ENCODE measurements at places on chromosomes 3 and 15. TPM values are rescaled to one million over a fixed set of nuclear protein-coding genes. Genes with fewer than 3 reads are reported as not detected.

DNA sequence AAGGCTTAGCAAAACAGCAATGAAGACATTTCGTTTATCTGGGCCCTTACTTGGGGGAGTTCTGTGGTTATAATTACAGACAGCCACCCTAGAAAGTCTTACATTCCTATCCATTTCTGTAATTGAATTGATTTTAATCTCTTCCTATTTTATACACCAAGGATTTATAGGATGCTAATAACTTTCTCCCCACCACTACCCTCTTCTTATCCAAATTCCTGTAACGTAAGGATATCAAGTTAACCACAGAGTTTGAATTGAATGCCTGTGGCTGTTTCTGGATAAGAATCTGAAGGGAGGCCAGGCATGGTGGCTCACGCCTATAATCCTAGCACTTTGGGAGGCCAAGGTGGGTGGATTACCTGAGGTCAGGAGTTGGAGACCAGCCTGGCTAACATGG, 78.6 kb downstream of the MLH1 start:
- DNase-seq: no peak

DNA sequence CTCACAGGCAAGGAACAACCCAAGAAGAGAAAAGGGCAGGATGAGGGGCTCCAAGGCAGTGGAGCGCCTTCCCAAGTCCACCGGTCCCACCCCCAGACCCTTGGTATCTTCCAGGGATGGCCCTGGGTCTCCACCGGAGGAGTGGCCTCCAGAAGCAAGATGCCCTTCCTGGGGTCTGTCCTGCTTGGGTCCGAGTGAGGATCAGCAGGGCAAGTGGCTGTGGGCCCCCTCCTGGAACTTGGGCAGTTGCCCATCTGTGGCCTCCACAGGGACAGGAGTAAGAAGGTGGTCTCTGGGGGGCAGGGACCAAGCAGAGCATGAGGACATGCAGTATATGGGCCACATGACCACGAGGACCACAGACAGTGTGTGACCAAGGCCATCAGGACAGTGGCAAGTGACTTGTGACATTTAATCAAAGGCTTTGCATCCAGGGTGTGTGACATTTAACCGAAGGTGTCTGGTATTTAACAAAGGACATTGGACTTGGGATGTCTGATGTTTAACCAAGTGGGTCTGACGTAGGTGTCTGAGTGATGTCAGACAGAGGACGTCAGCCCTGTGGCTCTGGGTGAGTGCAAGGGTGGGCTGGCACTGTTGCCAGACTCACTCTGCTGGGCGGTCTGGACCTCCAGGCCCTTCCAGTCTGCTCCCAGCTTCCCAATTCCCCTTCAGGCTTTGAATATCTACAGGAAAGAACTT, 34.7 kb downstream of the SCN5A start:
- no peak for DNase-seq

DNA sequence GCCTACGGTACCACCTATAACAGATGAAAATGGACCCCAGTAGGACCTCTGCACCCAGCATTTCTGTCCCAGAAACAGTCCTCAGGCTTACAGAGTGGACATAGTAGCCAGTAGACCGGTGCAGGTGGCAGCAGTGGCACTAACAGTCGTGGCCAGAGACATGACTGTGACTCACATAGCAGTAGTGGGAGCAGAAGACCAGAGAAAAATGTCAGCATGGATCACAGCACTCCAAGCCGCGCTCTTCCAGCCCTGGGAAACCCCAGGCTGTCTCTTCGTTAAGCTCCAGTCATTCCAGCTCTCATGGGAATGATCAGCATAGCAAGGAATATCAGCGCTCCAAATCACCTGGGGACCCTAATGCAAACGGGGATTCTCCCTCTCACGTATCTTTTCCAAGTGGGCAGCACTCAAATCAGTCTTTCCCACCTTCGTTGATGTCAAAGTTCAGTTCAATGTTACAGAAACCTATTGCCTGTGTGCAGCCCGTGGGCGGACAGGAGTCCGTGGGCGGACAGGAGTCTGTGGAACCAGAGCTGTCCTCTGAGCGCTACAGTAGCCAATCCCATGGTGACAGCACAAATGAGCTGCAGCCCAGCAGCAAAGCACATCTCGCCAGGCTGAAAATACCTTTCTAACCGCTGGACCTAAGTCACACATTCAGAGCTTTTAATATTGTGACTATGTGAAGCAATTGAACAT, 10.5 kb downstream of the BFSP2 start:
- DNase-seq: no peak

DNA sequence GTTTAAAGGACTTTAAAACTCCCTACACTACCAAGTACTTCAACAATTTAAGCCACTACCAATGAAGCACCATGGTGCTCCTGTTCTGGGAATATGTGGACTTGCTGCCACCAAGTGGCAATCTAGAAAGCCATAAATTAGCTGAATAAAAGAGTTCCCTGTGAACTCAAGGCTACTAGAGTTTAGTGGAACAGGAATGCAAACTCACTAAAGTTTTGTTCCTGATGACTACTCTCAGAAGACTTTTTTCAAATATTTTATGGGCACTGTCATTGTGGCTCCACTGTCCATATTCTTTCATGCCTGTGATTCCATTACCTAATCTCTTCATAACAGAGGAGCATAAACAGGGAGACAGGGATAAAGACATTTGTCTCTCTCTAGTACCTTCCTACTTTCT, 63.9 kb downstream of the TMCC1 start:
- no peak for DNase-seq

DNA sequence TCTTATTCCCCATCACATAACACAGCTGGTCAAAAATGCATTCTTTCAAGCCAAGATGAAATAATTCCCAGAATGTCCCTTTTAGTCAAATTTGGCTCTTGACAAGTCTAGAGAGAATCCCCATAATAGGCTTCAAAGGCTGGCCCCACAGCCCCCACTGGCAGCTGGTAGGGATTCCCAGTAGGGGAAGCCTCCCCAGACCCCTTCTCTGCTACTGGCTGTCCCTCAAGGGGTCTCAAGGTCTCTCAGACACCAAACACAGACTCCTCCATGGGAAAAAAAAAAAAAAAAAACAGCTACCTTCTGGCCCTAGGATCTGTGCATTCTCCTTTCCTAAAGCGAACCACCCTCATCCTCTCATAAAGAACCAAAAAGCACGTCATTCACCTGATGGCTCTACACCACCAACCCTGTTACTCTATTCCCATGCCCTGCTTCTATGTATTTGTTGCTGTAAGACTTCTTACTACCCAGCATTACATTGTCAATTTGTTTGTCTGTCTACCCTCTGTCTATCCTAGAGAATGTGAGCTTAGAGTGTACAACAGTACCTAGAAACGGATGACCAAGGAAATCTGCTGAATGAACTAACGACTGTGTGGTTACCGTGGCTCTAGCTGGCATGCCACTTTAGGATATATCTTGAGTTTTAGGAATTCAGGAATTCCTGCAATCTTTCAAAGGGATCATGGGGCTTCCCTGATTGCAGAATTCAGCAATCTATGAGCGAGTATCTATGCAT, 164.1 kb upstream of the NSMCE3 start:
- DNase-seq: no peak

DNA sequence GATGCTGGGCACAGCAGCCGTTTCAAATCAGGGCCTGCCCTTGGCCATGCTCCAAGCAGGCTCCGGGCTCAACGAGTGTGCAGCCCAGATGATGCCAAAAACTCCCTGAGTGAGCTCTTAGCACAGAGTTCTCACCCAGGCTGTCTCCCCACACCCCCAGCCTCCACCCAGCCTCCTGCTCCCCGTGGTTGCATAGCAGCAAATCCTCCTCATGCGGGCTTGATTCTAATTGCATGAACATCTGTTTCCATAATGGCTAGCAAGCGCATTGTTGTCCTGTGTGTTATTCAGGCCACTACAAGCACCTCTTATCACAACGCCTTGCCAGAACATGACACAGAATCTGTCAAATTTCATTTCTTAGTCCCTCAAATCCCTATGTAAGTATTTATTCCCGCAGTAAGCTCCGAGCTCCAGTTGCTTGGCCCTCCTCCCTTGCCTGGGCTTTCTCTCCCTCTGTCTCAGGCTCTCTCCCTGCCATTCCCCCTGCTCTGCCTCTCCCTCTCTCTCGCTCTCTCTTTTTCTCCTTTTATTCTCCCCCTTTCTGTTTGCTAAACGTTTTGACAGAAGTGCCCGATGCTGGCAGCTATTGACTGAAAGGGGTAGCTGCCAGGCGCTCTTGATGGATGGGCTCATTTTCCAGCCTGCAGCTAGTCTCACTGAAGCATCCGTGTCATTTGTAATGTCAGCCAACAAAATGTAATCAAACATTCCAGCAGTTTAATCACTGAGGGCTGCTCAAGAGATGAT, 306.5 kb downstream of the IL20RB start:
- no peak for DNase-seq

DNA sequence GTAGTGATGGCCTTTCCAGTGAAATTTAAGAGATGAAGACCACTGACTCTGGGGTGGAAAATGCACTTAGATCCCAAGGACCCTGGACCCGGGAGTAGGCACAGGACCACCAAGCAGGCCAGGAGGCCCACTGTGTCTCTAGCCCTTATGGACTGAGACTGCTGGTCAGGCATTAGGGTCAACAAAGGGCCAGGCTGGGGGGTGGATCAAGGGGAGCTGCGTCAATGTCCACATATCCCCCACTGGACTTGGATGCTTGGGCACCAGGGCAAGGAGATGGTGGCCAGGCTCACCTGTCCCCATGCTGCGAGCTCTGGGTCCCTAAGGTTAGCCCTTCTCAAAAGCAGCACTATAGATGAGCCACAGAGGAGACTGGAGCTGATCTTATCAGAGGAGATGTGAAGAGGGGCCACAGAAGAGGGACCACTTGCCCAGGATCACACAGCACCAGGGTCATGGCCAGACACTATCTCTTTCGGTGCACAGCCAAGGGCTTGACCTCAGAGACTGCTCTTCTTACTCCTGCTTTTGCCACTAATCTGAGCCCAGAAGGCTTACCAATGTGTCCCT, 14.7 kb downstream of the RAB6B start:
- DNase-seq: no peak

DNA sequence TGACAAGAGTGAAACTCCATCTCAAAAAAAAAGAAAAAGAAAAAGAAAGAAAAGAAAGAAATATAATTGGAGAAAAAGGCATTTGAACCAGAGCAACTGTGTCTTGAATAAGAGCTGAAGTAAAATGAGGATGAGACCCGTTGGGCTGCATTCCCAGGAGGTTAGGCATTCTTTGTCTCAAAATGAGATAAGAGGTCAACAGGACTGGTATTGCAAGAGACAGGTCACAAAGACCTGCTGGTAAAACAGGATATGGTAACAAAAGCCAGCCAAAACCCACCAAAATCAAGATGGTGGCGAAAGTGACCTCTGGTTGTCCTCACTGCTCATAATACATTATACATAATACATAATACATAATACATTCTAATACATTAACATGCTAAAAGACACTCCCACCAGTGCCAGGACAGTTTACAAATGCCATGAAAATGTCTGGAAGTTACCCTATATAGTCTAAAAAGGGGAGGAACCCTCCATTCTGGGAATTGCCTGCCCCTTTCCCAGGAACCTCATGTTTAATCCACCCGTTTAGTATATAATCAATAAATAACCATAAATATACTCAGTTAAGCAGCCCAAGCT, 8.6 kb upstream of the TIPIN start:
- DNase-seq: no peak

DNA sequence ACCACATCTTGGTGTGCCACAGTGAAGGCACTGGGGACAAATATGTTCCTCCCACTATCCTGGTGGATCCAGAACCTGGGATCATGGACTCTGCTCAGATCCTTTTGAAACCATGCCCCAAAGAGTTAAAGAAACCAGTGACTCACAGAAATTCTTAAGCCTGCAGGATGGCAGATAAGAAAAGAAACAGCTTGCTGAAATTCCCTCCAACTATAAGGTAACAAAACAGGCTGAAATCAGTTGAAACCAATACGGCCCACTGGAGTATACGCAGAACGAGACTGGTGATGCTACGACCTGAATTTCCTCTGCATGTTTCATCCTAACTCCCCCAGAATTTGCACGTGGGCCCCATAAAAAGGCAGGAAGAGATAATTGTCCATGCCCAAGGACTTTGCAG, 209.6 kb downstream of the TJP1 start:
- DNase-seq: no peak

DNA sequence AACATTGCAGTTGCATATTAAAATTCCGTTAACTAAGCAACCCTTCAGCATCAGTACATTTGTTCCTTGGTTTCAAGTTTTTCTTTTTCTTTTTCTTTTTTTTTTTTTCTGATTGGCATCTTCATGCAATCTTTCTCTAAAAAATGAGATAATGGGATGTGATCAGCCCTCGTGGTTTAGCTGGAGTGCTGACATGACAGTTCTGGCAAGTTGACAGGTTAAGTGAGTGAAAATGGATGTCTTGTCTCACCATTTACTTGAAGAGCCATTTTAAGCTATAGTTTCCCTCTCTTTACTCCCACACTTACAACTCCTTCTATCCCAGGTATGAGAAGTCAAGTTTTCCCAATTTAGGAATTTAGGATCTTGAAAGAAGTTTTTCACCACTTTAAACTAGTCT, 495.2 kb downstream of the ROBO2 start:
- DNase-seq: no peak

DNA sequence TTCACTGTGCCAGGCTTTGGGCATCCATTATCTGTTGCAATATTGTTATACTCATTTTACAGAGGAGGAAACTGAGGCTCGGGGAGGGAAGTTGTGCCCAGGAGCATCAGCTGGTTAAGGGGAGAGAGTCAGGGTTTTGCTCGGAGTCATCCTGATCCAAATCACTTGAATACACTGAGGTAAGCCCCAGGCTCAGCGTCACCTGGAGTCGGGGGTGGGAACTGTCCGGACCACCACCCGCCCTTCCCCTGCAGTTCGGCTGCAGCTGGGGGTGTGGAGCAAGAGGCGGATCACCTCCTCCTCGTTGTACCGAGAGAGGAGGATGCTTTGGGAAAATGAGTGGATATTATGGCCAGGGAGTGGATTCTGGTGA, 646 bp downstream of the HRH1 start:
- DNase-seq: no peak

DNA sequence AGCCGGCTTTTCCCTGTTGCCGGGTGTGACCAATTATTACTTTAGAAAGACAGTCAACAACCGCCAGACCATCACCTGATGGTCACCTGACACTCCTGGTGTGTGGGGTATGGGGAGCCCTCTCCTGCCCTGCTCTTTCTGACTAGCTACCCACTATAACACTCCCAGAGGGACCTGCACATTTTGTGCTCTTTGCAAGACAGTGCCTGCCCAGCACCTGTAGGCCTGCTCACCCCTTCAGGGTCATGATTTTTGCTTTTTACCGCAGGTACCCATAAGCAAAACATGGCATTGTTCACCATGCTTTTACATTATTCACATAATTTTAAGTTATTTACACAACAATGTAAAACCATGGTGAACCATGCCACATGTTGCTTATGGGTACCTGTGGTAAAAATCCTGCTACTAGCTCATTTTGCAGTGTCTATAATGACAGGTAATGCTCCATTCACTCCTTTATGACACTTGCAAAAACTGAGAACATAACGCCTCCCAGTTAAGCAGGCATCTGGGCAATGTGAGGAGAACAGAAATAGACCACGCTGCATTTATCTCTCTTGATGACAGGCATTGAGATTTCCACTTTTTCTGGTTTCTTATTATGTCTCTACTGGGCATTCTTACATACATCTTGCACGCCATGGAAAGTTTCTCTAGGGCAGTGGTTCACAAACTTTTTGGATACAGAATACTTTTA, 9.9 kb downstream of the CCRL2 start:
- no peak for DNase-seq

- DNase-seq: no peak
These were observed 93.8 kb downstream of the SLCO3A1 start for GRCh38 chr15:91947293-91947679.

The HRG gene
- not detected for total RNA-seq

The BMF gene
- 42.4 TPM for total RNA-seq

The ZCWPW2 gene
- 0.79 TPM for total RNA-seq

The SCAANT1 gene
- total RNA-seq: not detected

The UBA5 gene
- 42.2 TPM for total RNA-seq

The ZNF592 gene
- 43.3 TPM for total RNA-seq

The RTP3 gene
- total RNA-seq: not detected

The SLC12A6 gene
- 103 TPM for total RNA-seq

Data from T-cell (primary cell).